PC-3 (cell line): ENCODE measurements at places on chromosomes 3 and 15.

GRCh38 chr15:51621936-51622603 lies 501 bp downstream of the DMXL2 start:
- peak; percentile 46 for DNase-seq

DNA sequence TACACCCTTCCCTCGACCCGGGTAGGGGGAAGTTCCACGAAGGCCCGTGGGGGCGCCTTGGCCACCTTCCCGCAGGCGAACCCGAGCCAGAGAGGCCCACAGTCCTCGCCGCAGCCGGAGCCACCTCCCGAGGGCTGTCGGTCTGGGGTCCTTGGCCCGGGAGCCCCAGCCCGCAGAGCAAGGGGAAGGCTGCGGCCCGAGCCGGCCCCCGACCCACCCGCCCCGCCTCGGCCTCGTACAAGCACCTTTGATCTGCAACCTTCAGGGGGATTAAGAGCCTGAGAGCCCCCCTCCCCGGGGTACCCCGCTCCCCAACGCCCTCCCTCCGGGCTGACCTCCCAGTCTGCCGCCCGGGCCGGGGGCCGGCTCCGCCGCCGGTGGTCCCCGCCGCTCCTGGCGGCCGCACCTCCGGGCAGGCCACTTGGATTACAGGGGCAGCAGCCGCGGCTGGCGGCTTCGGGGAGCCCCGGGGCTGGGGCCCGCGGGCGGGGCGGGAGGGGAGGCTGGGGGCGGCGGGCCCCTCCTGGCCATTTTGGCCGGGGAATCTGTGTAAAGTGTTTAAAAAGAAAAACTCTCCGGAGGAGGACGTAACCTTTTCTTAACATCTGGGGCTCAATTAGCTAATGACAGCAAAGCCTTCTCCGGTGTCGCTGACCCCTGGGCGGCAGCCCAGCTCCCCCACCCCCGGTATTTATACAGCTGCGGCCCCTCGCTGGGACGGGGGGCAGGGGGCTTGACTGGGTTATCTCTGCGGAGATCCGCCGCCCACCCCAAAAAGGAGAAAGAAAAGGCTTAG lies 40.2 kb downstream of the EPHB3 start:
- no peak for DNase-seq

GRCh38 chr15:57949374-57949943 lies 116.1 kb downstream of the ALDH1A2 start:
- no peak for DNase-seq

DNA sequence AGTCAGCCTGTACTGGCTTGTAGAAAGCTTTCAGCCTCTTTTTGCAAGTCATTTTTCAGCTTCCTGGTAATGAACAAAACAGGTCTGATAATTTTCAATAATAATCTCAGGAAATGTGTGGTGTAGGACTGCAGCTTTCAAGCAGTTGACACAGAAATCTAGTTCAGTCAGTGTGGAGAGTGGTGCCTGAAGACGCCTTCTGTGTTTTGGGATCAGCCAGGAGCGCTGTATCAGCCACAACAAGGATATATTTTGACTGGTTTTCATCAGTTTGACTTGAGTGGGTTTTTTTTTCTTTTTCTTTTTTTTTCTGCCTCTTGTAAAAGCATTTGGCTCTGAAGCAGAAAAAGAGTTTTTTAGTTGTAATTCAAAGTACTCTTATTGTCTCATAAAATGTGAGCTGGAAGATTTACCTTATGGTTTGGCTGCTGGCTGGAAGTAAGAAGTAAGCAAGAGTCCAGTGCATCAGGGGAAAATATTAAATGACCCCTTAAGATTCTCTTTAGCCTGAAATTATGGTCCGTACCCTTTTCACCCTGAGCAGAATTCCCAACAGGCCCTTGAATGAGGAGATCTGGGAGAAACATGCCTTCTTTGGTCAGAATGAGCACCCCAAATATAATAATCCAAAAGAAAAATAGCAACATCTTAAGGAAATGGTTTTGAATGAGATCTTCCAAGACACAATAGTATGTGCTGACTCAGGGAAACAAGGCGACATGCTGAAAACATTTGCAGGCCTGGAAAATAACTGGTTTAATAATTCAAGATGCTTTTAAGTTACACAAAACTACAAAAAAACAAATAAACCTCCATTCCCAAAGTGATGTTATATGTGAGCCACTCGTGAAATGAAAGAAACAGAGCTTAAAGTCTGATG lies 332.7 kb upstream of the ADAMTS9 start:
- no peak for DNase-seq

DNA sequence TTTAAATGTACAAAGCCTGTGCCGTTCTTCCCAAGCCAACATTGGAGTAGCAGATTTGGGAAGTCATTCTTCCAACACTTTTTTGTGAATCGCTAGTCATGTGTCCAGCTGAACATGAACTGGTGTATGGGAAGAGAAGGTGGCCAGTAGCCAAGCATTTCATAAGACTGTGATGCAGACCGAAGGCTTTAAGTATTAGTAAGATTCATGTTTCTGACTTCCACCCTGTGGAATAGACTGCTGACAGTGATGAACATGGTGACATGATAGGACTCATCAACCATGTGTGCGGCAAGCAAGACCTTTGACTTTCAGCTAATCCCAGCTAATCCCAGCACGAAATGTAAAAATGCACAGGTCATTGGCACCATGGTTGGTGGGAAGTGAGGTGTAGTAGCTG lies 48.3 kb upstream of the THSD4 start:
- DNase-seq, result no peak

- DNase-seq, result no peak
Measured at GRCh38 chr15:51046016-51046415, 48.7 kb downstream of the TNFAIP8L3 start.

GRCh38 chr3:99929745-99930139 lies 112.1 kb downstream of the CMSS1 start:
- DNase-seq, result peak; percentile 53

DNA sequence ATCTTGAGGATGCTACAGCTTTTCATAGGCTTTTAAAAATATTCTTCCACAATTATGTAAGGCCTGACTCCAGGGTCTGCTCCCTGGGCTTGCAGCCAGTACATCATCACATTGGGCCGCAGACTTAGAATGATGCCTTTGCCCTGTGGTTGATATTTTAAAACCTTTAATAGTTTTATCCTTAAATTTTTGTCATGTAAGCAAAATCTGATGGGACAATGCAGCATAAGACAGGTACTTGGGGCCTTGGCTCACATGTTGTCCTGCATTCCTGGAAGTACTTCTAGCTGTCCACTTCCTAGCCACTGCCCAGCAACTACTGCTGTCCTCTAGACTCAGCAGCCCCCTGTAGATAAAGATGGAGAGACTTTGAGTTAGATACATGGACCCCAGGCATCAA lies 197.3 kb upstream of the SLITRK3 start:
- DNase-seq, result no peak

DNA sequence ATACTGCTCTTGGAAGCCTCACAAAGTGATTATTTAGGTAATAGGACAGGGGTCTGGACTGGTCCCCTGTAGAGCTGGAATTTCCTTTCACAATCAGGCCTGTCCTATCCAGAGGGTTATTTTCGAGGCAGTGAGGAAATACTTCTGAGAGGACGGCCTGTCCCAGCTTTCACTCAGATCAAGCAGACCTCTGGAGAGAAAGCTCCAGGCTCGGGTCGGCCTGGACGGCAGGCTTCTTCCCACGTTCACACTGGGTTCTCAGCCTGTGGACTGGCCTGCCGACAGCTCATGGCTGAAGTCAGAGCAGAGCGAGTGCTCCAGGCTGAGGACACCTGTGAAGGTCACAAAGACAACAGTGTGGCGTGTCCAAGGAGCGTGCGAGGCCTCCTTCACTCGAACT lies 405.3 kb downstream of the VPS13C start:
- DNase-seq, result no peak

DNA sequence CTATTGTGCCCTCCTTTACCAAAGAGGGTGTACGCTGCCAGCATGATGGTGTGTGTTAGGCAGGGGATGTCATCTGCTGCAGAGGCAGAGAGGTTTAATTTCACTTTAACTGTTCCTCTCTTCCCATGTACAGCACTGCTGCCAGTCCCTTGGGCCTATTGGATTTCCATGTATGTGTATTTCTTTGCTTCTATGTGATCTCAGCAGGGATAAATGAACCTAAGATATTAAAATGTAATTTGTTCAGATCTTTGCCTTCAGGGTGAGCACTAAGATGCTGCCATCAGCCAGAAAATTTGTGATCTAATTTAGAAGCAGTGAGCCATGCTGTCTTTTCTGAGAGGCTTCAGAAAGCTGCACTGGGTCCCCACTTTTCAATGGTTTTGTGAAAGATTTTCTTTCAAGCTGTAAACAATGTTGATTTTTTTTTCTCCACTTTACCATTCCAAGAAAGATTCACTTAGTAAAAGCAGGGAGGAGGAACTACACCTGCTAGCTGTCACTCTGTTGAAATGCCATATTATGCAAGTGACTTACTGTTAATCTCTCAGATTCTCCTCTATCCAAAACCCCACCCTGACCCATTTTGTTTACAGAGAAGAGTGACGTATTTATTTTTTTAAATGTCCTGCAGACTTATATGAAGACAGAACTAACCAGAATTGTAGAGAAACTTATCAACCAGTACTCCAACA lies 261.9 kb downstream of the TBL1XR1 start:
- no peak for DNase-seq

DNA sequence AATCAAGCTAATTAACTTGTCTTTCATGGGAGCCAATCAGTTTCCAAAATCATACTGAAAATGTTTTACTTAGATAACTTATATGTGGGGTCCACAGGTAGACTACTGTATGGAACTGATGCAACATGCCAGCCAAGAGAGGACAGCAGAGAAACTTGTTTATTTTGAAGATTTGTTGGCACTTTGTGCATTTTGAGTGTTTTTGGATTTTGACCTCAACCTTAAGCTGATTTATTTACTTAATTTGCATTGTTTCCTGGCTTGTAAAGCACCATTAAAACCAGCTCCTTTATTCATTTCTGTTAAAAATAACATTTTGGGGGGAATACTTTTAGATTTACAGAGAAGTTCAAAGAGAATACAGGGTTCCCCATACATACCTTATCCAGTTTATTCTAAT lies 166.6 kb downstream of the MCTP2 start:
- DNase-seq, result no peak

GRCh38 chr15:92889390-92890107 lies 10.6 kb upstream of the CHD2 start:
- DNase-seq, result no peak

DNA sequence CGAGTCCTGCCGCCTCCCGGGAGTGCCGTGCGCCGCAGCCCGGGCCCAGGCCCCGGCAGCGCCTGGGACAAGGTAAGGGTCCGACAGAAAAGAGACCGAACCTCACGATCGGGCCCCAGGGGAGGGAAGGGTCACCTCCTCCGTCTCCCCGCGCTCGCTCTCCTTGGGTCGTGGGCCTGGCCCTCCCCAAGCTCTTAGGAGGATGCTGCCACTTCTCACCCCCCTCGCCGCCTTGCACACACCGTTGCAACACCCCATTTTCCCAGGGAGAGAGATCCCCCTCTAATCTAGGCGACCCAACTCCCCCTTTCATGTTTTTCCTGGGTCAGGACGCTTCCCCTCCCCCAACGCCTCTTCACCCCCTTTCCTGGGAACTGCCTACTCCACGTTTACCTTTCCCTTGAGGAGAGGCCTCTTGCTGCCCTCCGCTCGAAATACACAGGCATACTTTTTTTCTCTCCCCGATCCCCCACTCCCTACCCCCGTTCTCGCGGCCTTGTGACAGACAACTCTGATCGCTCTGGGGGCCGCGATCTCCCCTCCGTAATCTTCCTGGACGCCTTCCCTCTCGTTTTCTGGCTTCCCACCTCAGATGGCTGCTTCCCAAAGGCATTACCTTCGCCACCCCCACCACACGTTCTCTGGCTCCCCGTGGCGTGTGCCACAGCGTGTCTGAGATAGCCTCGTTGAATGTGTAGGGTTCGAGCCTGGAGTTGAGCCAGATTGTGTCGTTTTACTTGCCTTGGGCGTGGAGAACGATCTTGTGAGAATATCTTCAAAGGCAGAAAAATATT lies 688 bp downstream of the SETD5 start:
- DNase-seq, result no peak

DNA sequence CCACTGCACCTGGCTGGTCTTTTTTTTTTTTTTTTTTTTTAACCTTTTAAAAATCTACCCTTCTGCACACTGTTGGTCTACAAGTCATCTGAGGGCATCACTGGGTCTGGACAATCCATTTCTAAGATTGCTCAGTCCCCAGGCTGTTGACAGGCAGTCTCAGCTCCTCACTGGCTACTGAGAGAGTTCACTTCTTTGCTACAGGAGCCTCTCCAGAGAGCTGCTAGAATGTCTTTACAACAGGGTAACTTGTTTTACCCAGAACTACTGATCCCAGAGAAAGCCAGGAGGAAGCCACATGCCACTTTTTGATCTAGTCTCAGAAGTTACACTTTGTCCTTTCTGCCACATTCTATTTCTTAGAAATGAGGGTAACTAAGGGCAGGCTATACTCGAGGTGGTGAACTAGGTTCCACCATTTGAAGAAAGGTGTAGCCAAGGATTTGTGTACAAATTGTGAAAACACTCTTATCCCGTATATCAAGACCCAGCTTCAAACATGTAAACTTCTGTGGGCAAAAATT lies 5.7 kb upstream of the CCNB2 start:
- DNase-seq, result no peak

GRCh38 chr15:47186075-47186474 lies 531.2 kb upstream of the SEMA6D start:
- no peak for DNase-seq

- no peak for DNase-seq
Measured at GRCh38 chr3:118505784-118506183, 528.9 kb downstream of the IGSF11 start.

- no peak for DNase-seq
Measured at GRCh38 chr3:192055946-192056345, 595.0 kb downstream of the PYDC2 start.

DNA sequence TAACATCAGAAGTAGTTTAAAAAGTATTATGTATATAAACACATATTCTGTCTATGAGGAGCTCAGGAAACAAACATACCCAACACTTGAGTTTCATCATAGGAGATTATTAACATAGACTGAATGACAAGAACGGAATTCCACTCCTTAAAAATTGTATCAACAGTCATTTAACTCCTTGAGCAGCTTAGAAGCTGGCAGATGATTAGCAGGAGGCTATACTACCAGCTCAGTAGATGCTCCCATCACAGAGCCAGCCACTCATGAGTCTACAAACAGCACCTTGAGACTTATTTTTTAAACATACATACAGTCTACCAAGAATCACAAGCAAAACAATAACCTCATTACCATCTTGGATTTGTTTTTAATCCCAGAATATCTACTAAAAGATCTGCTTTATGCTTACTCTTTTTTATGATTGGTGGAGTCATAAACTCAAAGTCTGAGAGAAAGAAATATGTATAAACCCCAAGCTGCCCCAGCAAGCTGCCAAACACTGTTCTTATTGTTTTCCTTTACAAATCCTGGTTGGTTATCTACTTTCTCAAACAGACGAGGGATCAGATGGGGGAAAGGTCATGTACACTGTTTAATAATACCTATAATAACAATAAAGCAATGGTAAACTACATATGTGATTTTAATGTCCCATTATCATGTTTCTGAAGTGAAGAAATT lies 59.5 kb downstream of the CBLB start:
- peak; percentile 25 for DNase-seq
